ENCODE measurements at places on chromosomes 3 and 15. TPM values are rescaled to one million over a fixed set of nuclear protein-coding genes. Genes with fewer than 3 reads are reported as not detected.

Gene P2RY13
- polyA plus RNA-seq = 1.5 TPM

DNA sequence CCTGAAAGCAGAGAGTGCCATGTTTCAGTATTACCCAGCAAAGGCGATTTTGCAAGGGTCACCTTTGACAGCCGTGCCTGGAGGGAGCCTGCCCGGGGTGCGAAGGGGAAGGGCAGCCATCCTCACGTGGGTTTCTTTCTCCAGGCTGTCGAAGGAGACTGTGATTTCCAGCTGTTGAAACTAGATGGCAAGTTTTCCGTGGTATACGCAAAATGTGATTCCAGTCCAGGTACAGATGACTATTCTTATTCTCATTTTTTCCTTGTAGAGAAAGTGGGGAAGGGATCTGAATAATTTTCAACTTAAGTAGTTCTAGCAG lies 3.4 kb downstream of the AHSG start:
- no peak for DNase-seq

Gene NFKBIZ
- 15.9 TPM for polyA plus RNA-seq

DNA sequence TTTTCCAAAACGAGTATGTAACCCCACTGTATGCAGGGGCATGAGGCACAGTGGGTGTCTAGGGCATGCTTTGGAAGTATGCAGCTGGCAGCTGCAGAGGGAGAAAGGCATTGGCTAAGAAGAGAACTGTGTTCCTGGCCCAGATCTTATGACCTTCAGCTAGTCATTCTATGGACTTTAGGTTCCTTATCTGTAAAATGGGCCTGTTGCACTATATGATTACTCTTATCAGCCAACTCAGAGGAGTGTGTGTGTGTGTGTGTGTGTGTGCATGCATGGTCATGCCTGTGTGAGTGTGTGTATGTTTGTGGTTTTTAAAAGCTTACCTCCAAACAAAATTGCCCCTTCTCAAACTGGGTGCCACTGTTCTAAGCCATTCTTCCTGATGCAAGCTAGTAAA lies 27.4 kb upstream of the CHST2 start:
- no peak for DNase-seq

DNA sequence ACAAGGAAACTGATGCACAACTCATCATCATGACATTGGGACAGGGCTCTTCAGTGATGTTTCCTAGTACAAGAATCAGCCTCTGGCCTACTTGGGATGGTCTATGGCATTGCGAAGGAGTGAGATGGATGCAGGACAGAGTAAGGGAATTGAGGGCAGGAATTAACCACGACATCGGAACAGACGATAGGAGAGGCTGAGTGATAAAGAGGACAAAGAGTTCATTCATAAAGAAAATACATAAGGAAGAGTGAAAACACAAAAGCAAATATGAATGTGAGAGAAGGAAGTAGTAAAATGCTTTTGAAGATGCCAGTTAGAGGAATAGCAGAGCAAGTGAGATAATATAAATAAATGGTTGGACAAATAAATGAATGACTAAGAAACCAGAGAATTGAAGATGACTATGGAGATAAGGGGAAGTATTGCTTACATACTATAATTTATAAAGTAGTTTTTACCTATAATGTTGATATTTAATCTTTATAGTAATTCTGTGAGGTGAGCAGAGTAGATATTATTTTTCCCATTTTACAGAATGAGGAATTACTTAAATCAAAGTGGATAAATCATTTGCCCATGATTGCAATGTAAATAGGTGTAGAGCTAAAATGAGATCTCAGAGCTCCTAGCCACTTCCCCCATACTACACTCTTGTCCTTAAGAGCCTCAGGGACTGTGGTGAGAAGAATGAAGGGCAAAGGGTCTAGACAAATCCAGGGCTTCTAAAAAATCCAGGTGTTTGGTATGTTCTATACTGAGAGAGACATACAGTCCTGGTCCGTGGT lies 203.3 kb downstream of the DTWD1 start:
- no peak for DNase-seq

GRCh38 chr3:153350420-153350819 lies 188.4 kb downstream of the RAP2B start:
- no peak for DNase-seq

DNA sequence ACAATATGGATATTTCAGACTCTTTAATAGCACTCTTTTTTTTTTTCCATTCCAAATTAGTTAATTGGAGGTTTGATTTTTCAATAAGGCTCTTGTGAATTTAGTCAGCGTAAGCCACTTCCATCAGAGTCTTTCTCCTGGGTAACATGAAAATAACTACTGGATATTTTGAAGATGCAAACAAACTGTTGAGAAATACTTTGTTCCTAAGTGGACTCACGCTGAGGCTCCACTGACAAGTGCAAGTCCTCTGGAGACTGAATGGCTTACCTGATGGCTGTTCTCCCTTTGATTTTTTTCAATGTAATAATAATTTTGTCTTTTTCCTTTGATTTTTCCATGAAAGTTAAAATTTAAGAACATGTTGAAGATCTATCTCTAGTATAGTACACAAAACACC lies 26.0 kb upstream of the TM4SF1 start:
- DNase-seq = no peak

Gene SERINC4
- polyA plus RNA-seq = 0.49 TPM

Measured in renal cortex interstitium (tissue), 15 donors.